Erythroblast (primary cell): ENCODE measurements at places on chromosomes 4 and X.

DNA sequence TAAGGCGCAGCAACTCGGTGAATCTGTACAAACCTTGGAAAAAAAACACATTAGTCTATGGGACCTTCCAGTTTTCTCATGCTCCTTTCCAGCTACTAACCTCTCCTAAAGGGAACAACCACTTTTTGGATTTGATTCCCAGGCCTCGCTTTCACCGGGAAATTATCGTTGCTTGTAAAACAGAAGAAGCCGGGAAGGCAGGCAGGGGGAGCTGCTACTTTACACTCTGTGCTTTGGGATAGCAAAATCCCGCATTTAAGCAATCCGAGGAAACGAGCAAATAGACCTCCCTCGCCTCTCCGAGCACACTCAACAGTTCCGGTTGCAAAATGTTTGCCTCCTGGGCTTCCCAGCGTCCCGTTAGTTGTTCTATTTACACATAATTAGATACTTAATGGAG, 1.2 kb downstream of the CD38 start:
- DNase-seq, result no peak

DNA sequence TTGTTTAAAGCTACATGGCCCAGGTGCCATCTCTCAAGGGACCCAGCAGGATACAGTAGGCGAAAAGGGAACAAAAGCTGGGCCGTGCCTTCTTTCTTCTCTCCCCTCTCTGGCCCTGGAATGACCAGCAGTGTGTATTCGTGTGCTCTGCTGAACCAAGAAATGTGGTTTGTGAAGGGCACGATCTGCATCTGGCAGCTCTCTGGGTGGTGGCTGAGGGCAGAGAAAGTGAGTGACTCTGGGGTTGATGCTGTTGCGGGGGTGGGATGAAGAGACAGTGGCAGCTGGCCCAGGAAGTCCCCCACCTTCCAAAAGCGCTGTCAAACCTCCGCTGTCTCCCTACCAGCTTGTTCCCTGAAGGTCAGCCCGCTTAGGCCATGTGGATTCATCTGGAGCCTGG, 88.3 kb downstream of the CLDN34 start:
- no peak for DNase-seq

DNA sequence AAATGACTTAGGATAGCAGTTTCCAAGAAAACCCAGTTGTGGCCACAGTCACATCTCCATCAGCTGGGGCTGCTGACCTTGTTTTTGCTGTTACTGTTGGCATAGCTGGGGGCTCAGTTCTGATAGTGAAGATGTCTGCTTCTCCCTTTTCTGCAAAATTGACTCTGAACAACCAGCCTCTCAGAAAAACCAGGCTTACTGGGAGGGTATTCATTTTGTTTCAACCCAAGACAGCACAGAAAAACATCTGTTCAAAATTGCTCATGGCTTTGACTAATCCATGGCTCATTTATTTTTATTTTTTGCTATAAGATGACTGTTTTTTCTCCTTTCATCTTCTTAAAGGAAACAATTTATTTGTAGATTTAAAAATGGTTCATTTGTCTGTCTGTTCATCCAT, 53.1 kb downstream of the RASL11B start:
- no peak for DNase-seq

DNA sequence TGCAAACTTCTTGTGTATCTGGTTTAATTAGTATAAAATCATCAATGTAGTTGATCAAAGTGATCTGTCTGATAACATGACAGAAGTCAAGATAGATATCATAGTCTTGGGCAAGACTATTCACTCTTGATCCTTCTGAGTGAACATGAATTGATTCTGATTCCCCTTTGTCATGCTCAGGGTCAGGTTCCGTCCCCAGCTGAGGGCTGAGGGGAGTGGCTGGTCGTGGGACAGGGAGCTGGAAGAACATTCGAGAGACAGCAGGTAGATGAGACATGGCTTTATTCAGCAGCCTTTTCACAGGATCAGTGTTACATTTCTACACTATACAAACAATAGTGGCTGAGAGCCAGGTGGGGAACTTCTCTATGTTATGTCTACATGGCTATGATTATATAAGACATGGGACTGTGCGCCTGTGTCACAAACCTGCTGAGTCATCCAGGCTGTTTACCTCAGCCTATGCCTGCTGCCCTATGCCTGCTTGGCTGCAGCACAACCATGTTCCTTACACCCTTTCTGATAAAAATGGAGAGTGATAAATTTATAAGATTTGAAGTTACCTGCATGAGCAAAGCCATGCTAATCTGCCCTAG, 586.9 kb upstream of the NR3C2 start:
- DNase-seq, result peak; percentile 23

GRCh38 chr4:15714141-15714540, 11.3 kb downstream of the BST1 start:
- DNase-seq, result no peak

DNA sequence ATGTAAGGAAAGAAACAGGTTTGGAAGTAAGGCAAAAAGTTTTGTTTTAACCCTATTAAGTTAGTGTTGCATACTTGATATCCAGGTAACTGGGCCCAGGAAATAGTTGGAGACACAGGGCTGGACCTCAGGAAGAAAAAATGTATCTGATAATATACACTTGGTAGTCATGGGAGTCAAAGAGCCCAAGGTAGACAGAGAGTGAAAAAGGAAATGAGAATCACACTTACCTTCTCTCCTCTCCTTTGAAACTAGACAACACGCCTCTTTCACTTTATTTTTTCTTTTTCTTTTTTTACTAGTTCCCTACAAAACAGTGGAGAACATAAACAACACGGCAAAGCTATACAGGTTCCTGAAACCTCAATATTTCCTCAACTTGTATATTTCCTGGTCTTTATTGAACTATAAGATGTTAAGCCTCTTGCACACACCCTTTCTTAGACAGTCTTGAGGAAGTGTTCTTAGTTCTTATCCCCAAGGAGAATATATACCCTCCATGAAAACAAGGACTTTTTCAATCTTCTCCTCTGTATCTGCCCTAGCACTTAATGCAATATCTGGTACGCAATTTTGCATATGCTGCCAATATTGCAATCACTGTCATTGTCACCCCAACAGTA, 27.2 kb downstream of the SYTL4 start:
- DNase-seq, result no peak

- no peak for DNase-seq
Measured at GRCh38 chrX:63664083-63664482, 120.9 kb downstream of the ARHGEF9 start.

DNA sequence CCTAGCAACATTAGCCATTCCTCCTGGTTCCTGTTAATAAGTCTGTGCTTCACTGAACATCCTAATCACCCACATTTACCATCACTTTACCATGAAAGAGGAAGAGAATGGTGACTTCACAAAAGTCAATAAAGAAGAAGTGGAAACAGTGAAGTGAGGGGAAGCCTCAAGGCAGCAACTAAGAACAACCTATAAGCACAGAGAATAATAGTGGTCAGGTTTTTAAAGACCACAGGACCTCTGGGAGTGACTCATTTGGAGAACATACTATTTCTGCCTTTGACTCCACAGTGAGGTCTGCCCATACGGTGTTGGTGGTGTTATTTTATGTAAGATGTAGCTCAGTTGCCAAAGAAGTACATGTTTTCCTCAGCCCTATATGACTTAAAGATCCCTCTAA, 86.0 kb upstream of the TET2 start:
- no peak for DNase-seq

- DNase-seq, result no peak
Measured at GRCh38 chr4:103100691-103101090, 1.1 kb upstream of the BDH2 start.

DNA sequence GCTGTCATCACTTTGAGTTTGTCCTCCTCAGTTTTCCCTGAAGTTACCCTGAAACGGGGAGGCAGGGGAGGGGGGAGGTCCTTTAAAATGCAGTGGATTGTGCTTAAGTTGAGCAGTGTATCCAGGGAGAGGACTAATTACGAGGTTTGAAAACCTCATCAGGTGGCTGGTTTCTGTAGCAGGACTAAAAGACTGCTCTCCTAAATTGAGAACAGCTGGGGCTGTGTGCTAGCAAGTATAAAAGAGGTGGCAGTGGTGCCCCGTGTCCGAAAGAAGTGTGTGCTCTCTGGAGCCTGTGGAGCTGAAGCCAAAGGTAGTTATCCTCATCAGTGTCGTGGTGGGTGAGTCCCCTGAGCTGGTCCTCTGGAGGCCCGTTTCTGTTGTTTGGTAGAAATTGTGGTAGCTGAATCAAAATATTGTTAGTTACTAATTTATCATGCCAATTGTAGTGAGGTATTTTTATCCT, 37.2 kb upstream of the CYP2U1 start:
- no peak for DNase-seq

GRCh38 chr4:164402554-164402953, 351.4 kb upstream of the SMIM31 start:
- DNase-seq, result no peak

GRCh38 chr4:138389976-138390685, 148.0 kb upstream of the SLC7A11 start:
- peak; percentile 7 for DNase-seq

DNA sequence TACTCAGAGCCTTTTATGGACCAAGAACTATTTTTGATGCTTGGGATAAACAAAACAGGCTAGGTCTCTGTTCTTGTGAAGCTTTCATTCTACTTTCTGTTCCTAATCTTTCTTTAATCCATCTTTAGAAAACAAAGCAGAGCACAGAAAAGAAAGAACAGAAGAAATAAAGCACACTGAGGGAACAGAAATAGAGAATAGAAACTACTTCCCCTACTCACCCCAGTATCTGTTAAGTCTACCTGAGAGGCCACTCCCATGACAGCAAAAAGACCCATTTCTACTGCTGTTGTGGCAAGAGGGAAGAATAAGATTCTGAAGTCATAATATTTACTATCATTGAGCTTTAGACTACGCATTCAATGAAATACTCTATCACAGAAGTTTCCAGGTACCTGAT, 9.2 kb downstream of the RFC1 start:
- DNase-seq, result no peak

- DNase-seq, result no peak
Measured at GRCh38 chr4:87895964-87896621, 63.3 kb downstream of the MEPE start.

DNA sequence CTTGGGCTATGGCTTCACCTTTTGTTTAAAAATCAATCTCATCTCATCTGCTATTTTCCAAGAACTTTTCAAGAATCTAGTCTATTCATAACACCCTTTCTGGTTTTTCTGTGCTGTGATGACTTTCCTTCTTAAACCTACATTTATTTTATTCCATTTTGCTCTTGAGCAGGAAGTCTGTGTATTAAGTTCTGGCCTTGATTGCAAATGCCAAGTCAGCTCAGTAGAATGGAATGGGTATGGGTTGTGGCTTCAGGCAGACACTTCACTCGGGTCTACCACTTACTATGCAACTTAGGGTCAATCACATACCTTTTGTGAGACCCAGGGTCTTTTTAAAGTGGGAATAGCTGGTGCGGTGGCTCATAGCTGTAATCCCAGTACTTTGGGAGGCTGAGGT, 522.3 kb downstream of the TRIML1 start:
- DNase-seq, result no peak

- DNase-seq, result no peak
Measured at GRCh38 chr4:123380728-123381716, 15.6 kb upstream of the SPRY1 start.

DNA sequence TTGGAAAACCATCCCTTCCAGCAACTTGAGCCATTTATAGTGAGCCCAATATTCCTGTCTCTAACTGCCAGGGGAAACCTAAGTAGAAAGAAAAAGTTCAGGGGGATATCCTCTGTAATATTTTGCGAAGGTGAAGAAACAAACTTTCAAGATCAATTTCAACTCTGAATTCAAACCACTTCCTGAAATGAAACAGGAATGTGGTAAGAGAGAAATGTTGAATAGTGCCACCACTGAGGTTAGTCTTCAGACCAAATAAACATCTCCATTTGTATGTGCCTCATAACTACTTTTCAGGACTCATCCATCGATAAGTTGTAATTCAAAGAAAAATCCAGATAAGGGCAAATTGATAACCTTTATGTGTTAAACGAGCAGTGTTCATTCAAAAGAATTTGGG, 128.7 kb downstream of the GABRB1 start:
- DNase-seq, result no peak

GRCh38 chr4:120517966-120518365, 404.6 kb downstream of the PRDM5 start:
- no peak for DNase-seq

DNA sequence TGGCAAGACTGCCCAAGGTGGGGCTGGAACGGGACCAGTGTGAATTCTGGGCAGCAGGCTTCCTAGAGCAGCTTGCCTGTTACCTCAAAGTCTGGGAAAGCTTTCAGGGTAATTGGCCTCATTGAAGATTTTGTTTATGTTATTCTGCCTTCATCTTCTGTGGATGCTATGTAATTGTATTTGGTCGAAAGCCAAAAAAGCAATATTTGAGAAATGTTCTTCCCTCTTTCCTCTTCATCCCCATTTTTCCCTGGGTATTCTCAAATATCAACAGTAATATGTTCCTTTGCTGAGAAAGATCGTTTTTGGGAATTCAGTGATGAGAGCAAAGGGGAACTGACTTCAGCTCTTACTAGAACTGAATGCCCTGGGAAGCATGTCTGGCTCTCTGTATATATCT, 12.9 kb downstream of the TMEM131L start:
- DNase-seq, result no peak

- DNase-seq, result no peak
Measured at GRCh38 chr4:13289391-13289790, 194.7 kb downstream of the RAB28 start.

- peak; percentile 6 for DNase-seq
Measured at GRCh38 chrX:123215397-123216089, 31.5 kb downstream of the GRIA3 start.

GRCh38 chrX:27883468-27884092, 75.8 kb downstream of the MAGEB10 start:
- DNase-seq, result no peak

DNA sequence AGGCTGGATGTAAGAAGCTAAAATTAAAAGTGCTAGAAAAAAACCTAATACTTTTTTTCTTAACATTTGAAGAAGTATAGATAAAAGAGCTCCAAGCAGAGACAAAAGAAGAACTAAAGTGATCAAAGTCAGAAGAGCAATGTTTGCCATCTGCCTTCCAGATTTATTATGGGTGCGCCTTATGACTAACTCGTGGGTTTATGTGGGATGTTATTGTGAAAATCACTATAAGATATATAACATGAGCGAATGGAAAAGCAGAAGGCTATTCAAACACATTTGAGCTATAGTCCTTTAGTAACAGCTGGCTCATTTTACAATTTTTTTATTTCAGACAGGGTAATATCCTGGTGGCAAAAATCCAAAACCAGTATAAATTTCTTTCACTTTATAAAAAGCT, 1040.7 kb downstream of the RAPGEF2 start:
- DNase-seq, result no peak

DNA sequence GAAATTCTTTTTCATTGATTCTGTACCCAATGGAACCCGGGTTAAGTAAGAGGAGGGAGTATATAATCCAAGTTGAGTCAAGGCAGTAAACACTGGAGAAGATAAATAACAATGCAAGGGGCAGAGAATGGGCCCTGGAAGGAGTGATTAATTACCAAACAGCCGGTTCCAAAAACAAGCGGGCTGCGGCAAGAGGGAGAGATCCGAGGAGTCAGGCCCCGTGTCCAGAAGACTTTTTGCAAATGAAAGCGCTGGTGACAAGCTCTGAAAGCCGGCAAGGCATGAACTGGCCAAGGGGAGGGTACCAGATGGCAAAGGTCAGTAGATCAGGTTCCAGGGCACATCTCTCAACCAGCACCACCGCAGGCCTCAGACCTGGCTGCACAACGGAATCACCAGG, 294.9 kb downstream of the BCOR start:
- DNase-seq, result no peak
